Activated T-helper 1 cell treated with anti-CD3 and anti-CD28 coated beads, Interleukin-2, amount 50 U/mL, for 16 hours (primary cell): ENCODE measurements at places on chromosomes 16 and 17.

- no peak for DNase-seq
Observed at GRCh38 chr16:49128740-49129139, 152.9 kb downstream of the CBLN1 start.

DNA sequence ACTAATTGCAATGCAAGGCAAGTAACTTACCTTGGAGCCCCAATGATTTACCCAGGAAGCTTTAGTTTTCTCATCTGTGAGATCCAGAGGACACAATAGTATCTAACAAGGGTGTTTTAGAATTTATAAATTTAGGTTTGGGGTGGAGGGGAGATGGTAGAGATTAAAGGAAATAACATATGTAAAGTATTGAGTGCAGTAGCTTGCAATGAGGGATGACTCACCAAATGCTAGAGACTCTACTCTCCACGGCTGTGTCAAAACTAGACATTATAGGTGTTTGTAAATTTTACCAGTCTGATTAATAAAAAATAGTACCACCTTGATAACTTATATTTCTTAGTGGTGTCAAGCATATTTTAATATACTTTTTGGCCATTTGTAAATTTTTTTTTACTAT is 3.7 kb upstream of the ABCA9 start:
- no peak for DNase-seq

GRCh38 chr16:85492295-85492864 is 120.7 kb upstream of the GSE1 start:
- DNase-seq, result no peak

DNA sequence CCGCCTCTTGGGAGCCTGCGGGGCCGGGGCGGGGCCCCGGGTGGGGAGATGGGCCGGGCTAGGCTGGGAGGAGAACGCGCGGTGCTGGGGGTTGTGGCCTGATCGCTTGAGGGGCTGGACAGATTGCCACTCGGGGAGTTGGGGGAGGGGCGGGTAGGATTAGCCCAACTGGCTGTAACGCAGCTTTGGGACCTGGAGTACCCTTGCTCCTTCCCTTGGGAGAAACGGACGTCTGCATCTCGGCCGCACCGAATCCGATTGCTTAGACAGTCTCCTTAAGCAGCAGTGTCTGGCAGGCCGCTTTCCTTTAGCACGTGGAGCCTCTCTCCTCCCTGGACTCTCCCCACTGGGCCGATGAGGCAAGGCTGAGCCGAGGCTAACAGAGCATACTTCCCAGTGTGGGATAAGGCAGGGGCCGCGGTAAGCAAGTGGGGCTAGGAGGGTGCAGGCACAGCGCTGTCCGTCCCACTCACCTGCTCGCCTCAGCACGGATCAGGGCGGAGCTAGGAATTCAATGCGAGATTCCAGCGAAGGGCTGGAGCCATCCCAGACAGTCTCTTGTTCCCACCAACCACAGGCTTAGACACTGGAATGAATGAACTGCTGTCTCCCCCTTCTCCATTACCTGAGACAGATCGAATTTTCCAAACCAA is 540 bp upstream of the ACLY start:
- DNase-seq, result no peak

DNA sequence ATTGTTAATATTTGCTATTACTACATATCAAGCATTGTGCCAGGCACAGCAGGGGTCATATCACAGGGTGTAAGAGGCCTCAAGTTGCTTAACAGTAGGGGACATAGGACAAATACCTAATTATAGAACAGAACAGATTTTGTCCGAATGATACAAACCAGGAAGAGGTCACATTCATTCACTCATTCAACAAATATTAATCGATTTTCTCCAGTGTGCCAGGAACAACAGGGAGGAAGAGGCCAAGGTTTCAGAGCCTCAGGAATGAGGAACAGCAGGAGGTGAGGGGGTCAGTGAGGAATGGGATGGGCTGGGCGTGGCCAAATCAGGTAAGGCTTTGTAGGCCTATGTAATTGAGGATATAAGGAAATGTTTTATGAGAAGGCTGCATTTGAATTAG is 11.2 kb upstream of the CHST4 start:
- DNase-seq, result no peak

DNA sequence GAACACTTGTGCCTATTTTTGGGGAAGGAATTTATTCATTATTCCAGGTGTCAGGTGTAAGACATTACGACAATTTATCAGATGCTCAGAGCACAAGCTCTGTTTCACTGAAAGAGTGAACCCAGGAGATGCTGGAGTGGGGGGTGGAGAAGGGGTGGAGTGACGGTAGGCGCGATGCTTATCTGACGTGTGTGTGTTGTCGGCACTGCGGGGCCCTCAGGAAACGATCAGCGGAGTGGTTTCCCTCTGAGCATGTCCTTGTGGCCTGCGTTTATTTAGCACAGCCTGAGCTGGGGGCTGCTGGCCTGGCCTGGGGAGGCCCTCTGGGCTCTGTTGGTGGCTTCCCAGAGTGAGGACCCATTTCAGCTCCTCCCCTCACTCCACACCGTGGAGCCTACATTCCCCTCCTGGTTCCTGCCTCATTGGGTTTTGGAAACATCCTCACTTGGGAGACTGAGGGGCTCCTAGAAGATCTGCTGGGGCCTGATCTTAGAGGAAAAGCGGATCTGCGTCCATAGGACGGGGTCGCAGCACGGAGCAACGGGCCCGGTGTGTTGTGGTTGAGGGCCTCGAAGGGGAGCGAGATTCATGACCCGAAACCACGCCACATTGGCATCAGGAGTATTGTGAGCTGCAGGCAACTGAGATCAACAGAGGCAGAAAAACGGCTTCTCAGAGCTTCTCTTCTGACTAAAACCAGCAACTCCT is 19.0 kb upstream of the GNG13 start:
- DNase-seq, result no peak

DNA sequence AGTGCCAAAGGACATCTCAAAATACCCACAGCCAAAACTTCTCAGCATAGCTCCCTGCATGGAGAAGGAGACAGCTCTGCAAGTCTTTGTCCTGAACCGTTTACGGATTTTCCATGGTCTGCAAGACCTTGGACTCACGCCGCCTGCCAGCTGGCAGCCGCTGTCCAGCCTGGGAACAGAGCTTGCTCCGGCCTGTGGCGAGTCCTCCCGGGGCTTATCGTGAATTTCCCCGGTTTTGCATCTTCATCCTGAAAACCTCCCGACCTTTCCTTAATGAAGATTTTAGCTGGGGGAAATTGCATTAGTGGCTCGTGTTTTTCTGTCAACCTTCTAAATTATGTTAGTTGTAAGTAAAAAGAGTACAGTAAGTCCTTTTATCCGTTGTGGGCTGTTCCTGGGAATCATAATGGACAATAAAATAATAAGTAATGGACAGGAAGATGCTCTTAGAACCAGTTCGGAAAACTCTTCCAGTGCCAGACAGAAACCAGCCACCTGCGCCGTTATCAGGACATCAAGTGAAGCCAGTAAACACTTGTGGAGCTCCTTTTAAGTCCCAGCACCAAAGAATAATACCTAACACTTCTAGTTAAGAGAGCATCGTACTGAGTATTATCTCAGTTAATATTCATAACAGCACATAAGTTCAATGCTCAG is 112.4 kb upstream of the NOL11 start:
- no peak for DNase-seq

DNA sequence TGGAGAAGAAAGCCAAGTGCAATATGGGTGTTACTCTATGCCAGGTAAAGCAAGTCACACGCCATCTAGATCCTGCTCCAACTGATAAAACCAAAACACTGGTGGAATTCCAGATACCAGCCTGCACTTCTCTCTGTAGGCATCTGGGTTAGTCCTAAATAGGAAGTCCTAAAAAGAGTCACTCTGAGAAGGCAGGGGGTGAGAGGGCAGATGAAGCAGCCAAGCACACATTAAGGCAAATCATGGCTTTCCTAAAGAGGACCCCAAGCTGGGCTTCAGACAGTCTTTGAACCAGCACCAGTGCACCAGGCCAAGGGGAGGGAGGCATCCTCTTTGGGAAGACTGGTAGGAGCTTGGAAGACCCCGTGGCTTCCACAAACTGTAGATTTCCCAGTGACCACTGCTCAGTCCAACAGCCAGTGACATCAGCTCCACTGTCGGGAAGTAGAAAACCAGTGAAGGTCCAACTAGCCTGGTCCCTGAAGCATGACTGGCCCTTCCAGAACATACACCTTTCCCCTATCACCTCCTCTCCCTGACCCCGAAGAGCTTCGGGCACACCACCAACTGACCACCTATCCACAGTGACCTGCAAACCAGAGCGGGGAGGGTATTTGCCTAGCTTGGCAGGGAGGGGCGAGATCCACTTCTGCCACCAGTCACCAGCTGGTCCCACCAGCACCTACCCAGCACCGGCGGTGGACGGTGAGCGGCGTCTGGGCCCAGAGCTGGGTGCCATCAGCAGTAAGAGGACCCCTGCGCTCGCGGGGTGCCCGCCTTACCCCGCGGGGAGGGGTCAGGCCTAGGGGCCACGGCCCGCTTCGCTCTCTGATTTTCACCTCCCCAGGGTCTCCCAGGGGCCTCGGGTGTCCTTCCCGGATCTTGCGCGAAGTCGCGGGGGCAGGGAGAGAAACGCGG is 1.0 kb downstream of the LITAF start:
- DNase-seq, result no peak

DNA sequence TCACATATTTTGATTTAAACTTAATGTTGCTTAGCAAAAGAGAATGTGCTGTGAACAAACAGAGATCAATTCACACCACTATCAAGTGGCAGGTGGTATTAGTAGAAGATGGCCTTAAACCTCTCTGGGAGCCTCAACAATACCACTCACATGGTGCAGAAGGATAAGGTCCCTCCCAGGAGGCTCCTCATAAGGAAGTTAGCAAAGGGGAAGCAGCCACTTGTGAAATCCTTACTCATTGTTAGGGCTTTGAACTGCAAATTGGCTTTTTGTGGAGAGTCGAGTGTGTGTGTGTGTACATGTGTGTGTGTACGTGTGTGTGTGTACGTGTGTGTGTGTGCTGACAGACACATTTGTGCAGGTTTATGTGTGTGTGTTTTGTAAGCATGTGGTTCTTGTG is 48.9 kb upstream of the ASIC2 start:
- DNase-seq, result no peak

DNA sequence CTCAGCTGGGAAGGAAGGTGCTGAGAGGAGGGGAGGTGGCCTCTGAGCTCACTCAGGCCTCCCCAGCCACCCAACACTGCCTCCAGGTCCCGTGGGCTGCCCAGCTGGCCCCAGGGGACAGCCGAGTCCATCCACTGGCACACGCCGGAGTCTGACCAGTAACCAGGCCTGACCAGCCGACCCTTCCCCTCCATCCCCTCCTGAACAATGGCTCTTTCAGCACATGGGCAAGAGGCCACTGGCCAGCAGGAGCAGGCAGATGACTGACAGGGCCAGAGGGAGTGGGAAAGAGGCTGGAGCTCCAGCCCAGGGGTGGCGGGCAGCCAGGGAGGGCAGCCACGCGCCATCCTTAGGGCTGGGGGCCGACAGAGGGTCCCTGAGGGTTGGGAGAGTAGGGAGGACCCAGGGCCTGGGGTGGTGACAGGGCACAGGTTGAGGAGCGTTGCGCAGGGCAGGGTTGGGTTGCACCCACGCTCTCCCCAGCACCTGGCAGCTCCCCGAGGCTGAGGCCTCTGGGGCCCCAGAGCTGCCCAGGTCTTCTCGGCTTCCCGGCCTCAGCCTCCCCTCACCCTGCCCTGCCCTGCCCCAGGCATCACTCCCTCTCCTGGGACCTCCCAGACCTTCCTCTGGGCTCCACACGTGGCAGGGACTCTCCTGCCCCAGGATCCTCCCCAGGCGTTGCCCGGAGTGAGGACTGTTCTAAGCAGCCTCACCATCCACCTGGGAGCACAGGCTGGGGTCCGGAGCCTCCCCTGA is 20.2 kb upstream of the SLC38A10 start:
- DNase-seq, result no peak

GRCh38 chr17:49629447-49629846 is 48.5 kb downstream of the SPOP start:
- no peak for DNase-seq

DNA sequence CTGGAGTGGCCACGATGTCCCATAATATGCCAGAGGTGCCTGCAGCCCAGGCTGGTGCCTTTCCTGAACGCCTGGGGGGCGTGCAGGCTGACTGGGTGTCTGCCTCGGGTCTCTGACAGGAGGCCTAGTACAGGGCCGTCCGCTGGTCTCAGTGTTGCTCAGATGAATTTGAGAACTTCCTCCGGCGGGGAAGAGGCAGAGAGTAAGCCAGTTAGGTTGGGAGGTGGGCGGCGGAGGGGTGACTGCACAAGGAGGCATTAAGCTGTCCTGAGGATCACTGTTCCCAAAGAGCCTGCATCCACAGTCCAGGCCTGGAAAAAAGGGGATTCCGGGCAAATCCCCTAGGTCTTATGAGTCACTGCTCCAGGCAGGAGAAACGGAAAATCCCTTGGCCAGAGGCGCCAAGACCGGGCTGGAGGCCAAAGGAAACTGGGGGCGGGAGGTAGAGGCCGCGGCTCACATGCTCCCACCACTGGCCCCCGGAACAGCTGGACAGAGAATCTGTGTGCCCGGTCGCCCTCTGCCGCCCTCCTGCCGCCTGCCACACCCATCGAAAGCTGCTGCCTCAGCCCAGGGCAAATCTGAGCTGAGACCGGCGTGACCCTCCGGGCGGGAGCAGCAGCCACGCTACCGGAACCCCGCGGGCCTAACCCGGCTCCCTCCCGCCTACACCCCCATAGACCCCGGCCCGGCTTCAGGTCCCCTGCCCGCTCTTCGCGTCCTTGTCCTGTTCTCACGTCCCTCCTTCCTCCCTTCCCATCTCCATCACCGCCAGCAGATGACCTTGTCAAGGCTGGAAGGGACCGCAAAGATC is 1.2 kb downstream of the TRIM47 start:
- no peak for DNase-seq

DNA sequence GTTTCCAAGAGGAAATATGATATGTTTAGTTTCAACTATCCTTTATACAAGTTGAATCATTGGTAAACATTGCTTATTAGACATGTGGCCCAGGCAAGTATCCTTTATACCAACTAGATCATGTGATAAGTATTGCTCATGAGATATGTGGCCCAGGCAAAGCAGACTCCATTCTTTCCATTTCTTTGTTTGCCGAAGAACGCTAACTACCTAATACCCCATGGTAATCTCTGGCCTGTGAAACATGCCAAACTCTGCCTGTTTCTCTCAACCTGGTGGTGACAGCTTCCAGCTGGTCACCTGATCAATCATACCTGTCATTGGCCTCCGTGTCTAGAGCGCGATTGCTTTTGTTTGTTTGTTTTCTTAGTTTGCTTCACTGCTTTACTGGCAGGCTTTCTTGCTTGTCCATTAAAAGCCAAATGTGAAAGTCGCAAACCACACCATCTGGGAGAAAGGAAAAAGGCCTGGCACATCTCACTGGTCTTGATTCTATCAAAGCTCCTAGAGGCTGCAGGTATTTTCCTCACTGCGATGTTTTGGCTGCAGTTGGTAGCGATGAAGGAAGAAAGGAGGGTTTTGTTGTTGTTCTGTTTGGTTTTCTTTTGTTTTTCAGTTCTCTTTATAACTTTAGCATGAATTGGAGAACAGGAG is 686.2 kb downstream of the KCNJ2 start:
- no peak for DNase-seq

GRCh38 chr17:18093616-18094408 is 6.1 kb downstream of the DRG2 start:
- DNase-seq, result no peak

GRCh38 chr17:82882715-82883418 is 43.0 kb upstream of the ZNF750 start:
- DNase-seq, result peak; percentile 64

- no peak for DNase-seq
Observed at GRCh38 chr16:1076801-1077576, 4.4 kb downstream of the SSTR5 start.

- no peak for DNase-seq
Observed at GRCh38 chr16:19089410-19089955, 22.1 kb downstream of the COQ7 start.
